Neural progenitor cell (in vitro differentiated cells): ENCODE measurements at places on chromosomes 2 and 18. TPM values are rescaled to one million over a fixed set of nuclear protein-coding genes. Genes with fewer than 3 reads are reported as not detected.
A peak's percentile ranks its signal among the peaks of the same experiment; 100 is the strongest.

The HOXD13 gene
- not detected in 2 replicates for total RNA-seq

- DNase-seq: no peak
These were observed 30.0 kb downstream of the CTLA4 start for GRCh38 chr2:203897544-203897943.

- no peak for DNase-seq
These were observed 5.7 kb downstream of the HIBCH start for GRCh38 chr2:190313880-190314279.

DNA sequence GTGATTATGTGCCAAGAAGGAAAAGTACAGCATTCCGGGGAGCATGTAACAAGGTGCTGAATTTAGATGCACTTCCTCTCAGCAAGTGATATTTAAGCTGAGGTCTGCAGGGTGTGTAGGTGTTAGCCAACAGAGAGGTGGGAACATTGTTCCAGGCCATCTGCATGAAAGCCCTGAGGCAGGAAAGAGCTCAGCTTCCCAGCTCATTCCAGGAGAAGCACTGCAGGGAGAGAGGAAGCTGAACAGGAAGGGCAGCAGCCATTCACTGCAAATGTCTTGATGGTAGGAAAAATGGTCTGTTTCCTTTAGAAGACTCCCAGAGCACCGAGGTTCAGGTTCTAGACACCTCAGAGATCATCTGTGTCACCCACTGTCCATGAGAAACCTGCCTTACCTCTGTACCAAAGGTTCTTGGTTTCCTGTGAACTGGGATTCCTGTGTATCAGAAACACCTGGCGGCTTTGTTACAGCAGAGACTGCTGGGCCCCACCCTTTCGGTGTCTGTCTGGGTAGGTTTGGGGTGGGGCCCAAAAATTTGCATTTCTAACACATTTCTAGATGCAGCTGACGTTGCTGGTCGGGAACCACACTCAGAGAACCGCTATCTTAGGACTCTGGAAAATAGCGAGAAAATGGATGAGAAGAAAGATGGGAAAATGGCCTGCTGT lies 84.0 kb downstream of the RTN4 start:
- DNase-seq: no peak

- no peak for DNase-seq
These were observed 54.7 kb downstream of the ATIC start for GRCh38 chr2:215366440-215367032.

DNA sequence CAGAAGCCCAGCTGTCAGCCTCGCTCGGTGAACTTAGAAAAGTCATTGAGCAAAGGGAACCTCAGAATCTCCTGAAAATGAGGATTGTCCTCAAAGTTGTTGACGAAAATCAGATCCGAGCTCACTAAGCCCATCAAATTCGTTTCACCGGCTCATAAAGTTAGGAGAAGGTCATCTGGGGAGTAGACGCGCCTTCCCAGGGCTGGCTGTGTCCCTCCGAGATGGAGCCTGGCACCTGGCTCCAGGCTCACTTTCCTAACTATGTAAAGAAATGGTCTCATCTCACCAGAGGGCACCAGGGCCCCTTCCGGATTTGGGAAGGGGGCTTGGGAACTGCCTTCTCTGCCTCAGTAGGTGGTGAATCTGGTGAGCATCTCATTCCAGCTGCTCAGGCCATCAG lies 145.5 kb downstream of the PXDN start:
- no peak for DNase-seq

GRCh38 chr18:35409911-35410310 lies 32.8 kb upstream of the ZNF396 start:
- no peak for DNase-seq

The IL1RL1 gene
- total RNA-seq: not detected in 2 replicates

The CRYGC gene
- total RNA-seq: not detected in 2 replicates

GRCh38 chr2:134508391-134508790 lies 210.4 kb downstream of the TMEM163 start:
- DNase-seq: peak; percentile 23

The MC2R gene
- total RNA-seq: not detected in 2 replicates

DNA sequence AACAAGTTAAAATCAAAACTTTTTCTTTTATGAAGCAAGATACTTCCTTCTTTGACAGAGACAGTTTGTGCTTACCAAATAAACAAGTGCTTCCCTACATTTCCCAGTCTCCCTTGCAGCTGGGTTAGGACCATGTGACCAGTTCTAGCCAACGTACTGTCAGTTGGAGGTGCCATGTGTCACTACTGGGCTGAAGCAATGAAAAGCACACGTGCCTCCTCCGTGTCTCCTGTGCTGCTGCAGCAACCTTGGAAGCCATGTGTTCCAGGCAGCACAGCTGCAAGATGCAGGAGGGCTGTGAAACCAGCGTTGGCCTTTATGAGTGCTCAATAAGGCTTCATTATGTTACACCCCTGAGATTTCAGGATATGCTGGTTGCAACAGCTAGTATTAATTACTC lies 93.2 kb downstream of the DHRS9 start:
- DNase-seq: no peak

- DNase-seq: no peak
These were observed 12.8 kb downstream of the ASIC4 start for GRCh38 chr2:219527076-219527394.

The SCG2 gene
- total RNA-seq: 0.04 and 0.25 TPM in 2 replicates

DNA sequence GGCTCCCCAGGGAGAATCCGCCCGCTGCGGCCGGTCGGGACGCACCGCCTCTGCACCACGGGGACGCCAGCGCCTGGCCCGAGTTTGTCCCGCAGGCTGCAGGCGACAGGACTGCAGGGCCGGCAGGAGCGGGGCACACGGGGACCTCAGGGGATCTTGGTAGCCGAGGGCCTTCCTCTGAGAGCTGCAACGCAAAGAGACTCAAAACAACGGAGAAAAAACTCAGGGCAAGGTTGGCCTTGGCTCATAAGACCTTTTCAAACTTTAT lies 79.7 kb downstream of the ARHGEF4 start:
- no peak for DNase-seq

- DNase-seq: no peak
These were observed 1444.6 kb downstream of the SUCLG1 start for GRCh38 chr2:83014462-83014861.

- DNase-seq: no peak
These were observed 62.1 kb upstream of the ZNF516 start for GRCh38 chr18:76557026-76557575.

DNA sequence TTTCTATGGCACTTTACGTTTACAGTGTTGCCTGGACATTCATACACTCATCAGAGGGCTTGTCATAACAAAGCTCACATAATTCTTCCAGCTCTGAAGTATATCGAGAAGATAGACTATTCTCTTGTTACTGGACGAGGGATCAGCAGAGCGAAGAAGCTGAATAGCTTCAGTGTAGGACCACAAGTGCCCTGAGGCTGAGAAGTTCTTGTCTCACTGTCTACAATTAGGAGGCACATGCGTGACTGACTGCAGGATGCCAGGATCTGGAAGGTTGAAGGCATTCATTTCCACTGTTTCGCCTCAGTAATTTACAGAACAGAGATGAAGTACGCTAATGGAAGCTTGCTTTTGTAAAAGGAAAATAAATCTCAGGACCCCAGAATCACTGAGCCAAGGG lies 9.6 kb downstream of the SH3YL1 start:
- DNase-seq: no peak

- peak; percentile 75 for DNase-seq
These were observed 166.9 kb downstream of the MSH2 start for GRCh38 chr2:47569658-47570475.

The CDH19 gene
- not detected in 2 replicates for total RNA-seq

DNA sequence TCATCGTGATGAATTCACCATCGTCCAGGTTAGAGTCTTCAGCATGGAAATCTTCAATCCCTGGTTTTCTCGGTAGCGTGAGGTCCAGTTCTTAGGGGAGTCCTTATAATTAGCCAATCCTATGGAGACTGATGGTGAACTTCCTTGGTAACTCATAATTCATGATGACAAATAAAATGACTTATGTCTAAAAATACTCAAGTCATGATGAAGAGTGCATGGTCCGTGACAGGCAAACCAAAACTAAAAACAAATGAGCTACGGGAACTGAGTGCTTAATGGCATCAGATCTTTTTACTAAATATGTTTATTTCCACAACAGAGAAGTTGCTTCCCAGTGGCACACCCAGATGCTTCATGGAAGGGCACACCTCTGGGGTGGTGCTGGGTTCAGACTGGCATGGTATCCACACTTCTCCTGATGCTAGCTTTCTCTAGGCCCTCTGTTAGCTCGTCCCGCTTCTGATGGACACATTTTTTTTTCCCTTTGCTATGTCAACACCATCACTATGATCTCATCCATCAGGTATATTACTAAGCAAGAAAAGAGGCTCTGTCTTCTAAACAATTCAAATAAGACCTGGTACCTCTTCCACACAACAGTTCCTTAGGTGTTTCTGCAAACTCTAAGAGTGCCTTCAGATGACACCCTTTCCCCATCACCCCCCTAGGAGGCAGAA lies 92.8 kb upstream of the NEDD4L start:
- no peak for DNase-seq

The FSIP2 gene
- total RNA-seq: 12.7 and 15.9 TPM in 2 replicates

DNA sequence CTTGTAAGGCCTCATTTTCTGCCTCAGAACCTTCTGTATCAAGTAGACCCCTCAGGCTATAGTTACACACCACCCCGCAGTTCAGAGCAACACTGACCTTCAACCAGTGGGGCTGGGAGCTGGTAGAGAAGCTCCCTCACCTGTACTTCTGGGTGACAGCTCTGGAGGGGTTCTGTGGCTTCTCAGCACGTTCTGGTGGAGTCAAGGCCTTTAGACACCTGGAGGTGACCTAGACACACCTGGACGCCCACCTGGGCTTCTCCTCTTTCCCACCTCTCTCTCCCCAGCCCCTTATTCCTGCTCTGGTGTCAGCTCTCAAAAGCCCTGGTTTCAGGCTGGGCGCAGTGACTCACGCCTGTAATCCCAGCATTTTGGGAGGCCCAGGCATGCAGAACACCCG lies 7.3 kb upstream of the CIB4 start:
- DNase-seq: no peak

- no peak for DNase-seq
These were observed 15.7 kb downstream of the TTR start for GRCh38 chr18:31607384-31607783.

- DNase-seq: peak; percentile 69
These were observed 60.1 kb upstream of the IL1RL1 start for GRCh38 chr2:102251042-102251848.

DNA sequence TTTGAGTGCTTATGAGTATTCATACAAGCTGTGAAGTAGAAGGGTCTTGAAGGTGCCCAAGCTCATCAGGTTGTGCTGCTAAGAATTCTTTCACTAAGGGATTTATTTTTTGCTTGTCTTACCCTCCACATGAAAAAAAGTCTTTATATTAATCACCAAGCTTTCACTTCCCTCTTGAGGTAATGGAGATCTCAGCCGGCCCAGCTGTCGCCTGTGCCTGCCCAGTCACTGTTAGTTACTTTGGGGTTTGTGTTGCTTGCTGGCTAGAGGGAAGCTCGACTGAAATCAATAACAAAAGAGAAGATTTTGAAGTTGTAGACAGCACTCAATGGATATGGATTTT lies 21.9 kb downstream of the MC2R start:
- DNase-seq: no peak

- no peak for DNase-seq
These were observed 299.0 kb downstream of the NDUFA10 start for GRCh38 chr2:239726091-239726591.

DNA sequence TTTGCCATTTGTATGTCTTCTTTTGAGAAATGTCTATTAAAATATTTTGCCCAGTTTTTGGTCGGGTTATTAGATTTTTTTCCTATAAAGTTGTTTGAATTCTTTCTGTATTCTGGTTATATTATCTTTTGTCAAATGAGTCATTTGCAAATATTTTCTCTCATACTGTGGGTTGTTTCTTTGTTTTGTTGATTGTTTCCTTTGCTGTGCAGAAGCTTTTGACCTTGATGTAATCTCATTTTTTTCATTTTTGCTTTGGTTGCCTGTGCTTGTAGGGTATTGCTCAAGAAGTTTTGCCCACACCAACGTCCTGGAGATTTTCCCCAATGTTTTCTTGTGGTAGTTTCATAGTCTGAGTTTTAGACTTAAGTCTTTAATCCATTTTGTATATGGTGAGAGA lies 245.7 kb downstream of the ADCYAP1 start:
- no peak for DNase-seq

DNA sequence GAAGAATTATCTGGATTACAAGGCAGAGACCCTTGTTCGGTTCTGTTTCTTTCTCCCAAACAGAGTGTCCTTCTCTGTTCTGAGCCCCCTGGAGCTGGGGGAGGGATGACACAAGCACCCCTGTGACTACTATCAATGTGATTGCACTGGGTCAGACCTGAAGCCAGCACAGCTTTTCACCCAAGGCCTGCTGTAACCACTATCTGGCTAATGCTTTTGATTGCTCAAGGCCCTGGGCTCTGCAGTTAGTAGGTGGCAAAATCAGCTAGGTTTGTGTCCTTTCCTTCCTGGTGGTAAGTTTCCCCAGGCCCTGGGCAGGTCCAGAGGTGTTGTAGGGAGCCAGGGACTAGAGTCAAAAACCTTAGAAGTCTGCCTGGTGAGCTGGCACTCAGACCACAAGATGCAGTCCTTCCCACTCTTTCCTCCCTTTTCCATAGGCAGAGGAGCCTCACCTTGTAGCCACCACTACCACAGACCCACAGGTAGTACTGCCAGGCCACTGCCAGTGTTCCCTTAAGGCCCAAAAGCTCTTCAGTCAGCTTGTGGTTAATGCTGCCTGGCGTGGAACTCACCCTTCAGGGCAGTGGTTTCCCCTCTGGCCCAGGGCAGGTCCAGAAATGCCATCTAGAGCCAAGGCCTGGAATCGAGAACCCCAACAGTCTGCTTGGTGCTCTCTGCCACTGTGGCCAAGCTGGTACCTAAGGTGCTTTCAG lies 83.0 kb downstream of the FAM117B start:
- DNase-seq: no peak

The TMEFF2 gene
- total RNA-seq: 0.56 and 1.7 TPM in 2 replicates

DNA sequence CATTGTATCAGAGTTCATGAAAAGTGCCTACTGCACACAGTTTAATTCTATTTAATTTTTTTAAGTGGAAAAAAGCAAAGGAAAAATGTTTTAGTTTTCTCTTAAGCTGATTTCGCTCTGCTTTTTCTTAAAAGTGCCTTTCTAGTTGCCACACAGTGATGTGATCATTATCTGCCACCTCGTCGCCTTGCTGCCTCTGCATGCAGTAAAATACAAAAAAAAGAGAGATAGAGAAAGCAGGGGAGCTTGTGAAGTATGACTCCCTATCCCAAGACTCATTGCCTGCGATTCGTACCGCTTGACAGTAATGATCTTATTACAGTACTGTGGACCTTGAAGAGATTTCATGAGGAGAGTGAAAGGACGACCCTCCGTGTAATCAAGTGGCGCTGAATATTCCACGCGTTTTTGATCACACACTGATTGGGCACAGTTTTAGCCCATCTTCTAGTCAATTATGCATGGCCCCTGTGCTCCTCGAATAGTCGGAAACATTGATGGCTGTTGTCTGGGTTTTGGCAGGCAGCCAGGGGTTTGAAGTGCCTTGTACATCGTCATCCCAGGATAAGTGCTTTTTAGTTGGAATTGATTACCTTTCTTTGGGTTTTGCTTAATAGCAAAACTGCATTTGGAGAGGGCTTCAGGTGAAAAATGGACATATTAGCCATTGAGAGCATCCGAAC lies 188.3 kb downstream of the GBX2 start:
- no peak for DNase-seq
